ENCODE measurements at places on chromosomes 16 and 17. TPM values are rescaled to one million over a fixed set of nuclear protein-coding genes. Genes with fewer than 3 reads are reported as not detected.

The OTOP3 gene
- total RNA-seq: not detected

The ZC3H18 gene
- 49.2 TPM for total RNA-seq

The CAVIN1 gene
- total RNA-seq: 269 TPM

The EPX gene
- total RNA-seq: not detected

The GP1BA gene
- 0.92 TPM for total RNA-seq

The IGF2BP1 gene
- total RNA-seq: not detected

The ERBB2 gene
- 96.1 TPM for total RNA-seq

The TNS4 gene
- 0.68 TPM for total RNA-seq

The CMTM3 gene
- 35.8 TPM for total RNA-seq

The LRRC46 gene
- total RNA-seq: 11.6 TPM

The ACSM3 gene
- 25.2 TPM for total RNA-seq

The MT1M gene
- total RNA-seq: 29.8 TPM

The THAP11 gene
- 26.1 TPM for total RNA-seq

The CYLD gene
- total RNA-seq: 45.8 TPM

The PMFBP1 gene
- total RNA-seq: 0.62 TPM

The TVP23C gene
- 16.0 TPM for total RNA-seq

The ZNF771 gene
- total RNA-seq: 3.8 TPM

The HS3ST6 gene
- 1.3 TPM for total RNA-seq

The SLC4A1 gene
- total RNA-seq: 0.83 TPM

The FN3K gene
- 27.9 TPM for total RNA-seq

DNA sequence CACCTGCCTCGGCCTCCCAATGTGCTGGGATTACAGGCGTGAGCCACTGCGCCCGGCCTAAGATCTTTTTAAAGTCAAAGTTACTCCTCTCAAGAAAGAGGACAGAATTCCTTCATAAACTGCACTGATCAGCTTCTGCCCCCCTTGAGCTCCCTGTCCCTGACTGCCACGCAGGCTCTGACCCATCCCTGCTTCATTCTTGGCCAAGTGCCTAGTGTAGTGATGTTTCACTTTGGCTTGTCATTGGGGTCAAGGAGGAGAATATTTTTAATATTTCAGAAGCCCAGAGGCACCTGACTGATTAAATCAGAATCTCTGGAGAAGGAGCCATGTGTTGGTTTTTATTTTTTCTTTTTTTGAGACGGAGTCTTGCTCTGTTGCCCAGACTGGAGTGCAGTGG is 9.1 kb downstream of the MRM1 start:
- no peak for DNase-seq

- no peak for DNase-seq
Observed at GRCh38 chr16:56324406-56324805, 100.9 kb downstream of the AMFR start.

- DNase-seq: no peak
Observed at GRCh38 chr17:69117855-69118784, 23.6 kb downstream of the ABCA6 start.

- DNase-seq: peak; percentile 73
Observed at GRCh38 chr16:81583893-81584631, 139.5 kb downstream of the CMIP start.

GRCh38 chr17:35245196-35245486 is 2.3 kb downstream of the SLFN5 start:
- DNase-seq: no peak

- no peak for DNase-seq
Observed at GRCh38 chr17:70041061-70041460, 34.0 kb upstream of the KCNJ16 start.

- DNase-seq: no peak
Observed at GRCh38 chr16:54466233-54466632, 179.6 kb upstream of the IRX3 start.

GRCh38 chr16:72783716-72784318 is 264.1 kb downstream of the ZFHX3 start:
- DNase-seq: no peak

- DNase-seq: peak; percentile 87
Observed at GRCh38 chr17:8187517-8188262, 2.3 kb downstream of the BORCS6 start.

- DNase-seq: no peak
Observed at GRCh38 chr16:49050607-49051006, 231.0 kb downstream of the CBLN1 start.

GRCh38 chr16:88971371-88972097 is 5.5 kb downstream of the CBFA2T3 start:
- peak; percentile 74 for DNase-seq

- peak; percentile 79 for DNase-seq
Observed at GRCh38 chr17:64694207-64694606, 32.1 kb upstream of the SMURF2 start.

GRCh38 chr16:26665166-26665939 is 401.4 kb upstream of the C16orf82 start:
- no peak for DNase-seq

DNA sequence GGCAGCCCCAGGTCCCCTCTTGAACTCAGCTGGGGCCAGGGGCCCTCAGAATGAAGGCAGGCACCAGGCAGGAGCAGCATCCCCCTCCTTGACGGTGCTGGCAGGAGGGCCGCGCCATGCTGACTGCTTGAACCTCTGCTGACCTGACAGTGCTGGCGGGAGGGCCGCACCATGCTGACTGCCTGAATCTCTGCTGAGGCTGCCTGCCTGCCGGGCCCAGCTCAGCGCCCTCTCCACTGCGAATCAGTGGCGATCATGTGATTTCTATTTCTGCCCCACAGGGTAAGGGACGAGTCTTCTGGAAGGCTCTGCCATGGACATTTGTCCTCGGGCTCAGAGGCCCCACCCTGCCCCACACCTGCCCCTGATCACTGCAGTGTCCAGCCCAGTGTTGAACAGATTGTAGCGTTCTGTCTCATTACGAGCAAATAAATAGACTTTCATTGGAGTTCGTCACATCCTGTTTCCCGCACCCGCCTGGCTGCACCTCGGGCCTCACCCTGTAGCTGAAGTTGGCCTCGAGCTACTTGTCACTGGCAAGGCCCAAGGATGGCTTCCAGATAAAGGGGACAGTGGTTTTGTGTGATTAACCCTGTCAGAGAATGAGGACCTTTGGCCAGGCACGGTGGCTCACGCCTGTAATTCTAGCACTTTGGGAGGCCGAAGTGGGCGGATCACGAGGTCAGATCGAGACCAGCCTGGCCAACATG is 8.6 kb downstream of the C16orf90 start:
- DNase-seq: no peak

DNA sequence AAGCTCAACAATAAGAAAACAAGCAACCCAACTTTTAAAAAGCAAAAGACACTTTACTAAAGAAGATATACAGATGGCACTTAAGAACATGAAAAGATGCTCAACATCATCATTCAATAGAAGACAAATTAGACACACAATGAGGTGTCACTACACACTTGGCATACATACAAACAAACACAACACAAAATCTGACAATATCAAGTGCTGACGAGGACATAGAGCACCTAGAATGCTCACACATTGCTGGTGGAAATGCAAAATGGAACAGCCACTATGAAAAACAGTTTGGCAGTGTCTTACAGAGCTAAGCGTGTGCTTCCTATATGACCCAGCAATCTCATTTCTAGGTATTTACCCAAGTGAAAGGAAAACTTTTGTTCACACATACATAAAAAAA is 18.9 kb downstream of the RPRML start:
- DNase-seq: no peak

DNA sequence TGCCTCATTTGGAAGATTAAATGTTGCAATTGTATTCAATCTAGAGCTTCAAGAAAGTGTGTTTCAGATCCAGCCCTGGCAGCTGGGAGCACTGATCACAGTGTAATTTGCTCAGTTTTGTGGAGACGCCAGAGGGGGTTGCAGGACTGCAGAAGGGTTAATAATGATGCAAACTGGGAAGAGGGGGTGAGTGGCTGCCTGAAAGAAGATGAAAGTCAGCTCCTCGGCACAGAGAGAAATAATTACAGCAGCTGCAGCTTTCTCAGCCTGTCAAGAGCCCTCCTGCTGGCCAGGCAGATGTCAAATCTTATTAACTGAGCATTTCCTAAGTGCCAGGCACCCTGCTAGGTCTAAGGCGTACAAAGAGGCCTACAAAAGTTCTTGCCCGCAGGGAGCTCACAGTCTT is 97.7 kb downstream of the ZNF18 start:
- DNase-seq: no peak

- no peak for DNase-seq
Observed at GRCh38 chr16:78993346-78993745, 607.2 kb downstream of the MAF start.

- DNase-seq: peak; percentile 80
Observed at GRCh38 chr16:87317750-87318644, 805 bp upstream of the C16orf95 start.

- DNase-seq: no peak
Observed at GRCh38 chr17:6868582-6868981, 37.1 kb upstream of the TEKT1 start.

GRCh38 chr16:48076455-48077012 is 79.3 kb downstream of the ABCC12 start:
- DNase-seq: no peak

GRCh38 chr17:32281011-32281451 is 15.4 kb downstream of the RHBDL3 start:
- DNase-seq: peak; percentile 53

- DNase-seq: peak; percentile 30
Observed at GRCh38 chr16:84040823-84041820, 1.5 kb downstream of the SLC38A8 start.

DNA sequence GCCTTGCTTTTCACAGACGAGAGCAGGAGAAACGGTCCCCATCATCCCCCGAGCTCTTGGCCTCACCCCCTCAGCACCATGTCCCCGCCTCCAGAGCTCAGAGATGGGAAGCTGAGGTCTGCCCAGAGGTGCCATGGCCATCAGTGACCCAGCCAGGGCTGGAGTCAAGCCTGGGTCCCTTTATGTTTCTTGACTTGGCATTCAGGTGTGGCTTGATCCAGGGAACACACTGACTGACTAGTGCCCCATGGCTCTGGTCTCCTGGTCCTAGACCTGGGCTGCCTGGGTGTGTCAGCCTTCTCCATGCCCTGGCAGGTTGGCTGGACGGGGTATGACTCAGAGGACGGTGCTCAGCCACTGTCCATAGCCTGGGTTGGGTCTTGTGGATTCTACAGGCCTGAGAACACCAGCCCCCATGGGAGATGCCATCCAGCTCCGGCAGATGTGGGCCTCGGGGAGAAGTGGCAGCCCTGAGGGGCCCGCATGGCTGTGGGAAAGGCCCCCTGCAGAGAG is 54.2 kb downstream of the ZFPM1 start:
- no peak for DNase-seq

GRCh38 chr17:45791935-45792334 is 7.8 kb downstream of the CRHR1 start:
- DNase-seq: no peak

DNA sequence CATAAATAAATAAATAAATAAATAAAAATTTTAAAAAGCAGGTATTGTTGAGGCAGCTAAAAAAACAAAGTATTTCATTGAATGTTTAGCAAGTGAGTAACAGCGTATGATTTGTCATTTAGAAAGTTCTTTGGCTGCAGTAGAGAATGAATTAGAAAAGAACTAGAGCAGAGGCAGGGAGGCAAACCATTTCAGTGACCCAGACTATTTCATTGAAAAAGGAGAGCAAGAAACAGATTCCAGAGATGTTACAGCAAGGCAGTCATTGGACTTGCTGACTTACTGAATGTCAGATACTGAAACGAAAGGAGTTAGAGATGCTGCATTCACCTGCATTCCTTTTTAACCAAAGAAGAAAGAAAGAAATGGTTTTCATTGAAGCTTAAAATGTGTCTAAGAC is 105.5 kb upstream of the HLF start:
- no peak for DNase-seq

DNA sequence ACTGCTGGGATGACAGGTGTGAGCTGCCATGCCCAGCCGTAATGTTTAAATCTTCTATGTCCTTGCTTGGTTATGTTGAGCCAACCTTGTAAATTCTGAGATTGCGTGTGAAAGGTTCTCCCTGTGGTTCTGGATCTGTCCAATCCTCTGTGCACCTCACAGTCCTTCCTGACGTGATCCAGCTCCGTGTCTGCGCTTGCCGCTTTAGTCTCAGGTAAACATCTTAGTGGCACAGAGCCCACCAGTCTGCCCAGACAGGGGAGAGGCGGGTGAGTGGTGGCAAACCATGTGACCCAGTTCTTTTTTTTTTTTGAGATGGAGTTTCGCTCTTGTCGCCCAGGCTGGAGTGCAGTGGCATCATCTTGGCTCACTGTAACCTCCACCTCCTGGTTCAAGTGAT is 13.9 kb downstream of the SLC25A10 start:
- DNase-seq: peak; percentile 65

GRCh38 chr16:55367866-55368603 is 44.0 kb downstream of the IRX6 start:
- no peak for DNase-seq

All from lower lobe of right lung (tissue), 2 donors.